Large intestine (tissue), 12 donors: ENCODE measurements at places on chromosomes 5 and 9. TPM values are rescaled to one million over a fixed set of nuclear protein-coding genes. Genes with fewer than 3 reads are reported as not detected.

GRCh38 chr5:132023258-132024116 is 12.0 kb upstream of the ACSL6 start:
- no peak for DNase-seq
- peaks cover 24% of the 10 kb centered on the region for H3K27me3 ChIP-seq
- H3K4me1 ChIP-seq, result no peaks in the 10 kb centered on the region
- H3K36me3 ChIP-seq, result no peaks in the 10 kb centered on the region

DRD1 gene
- polyA plus RNA-seq, result 0.04 TPM

SNCAIP gene
- polyA plus RNA-seq, result 7.3 TPM

RNF183 gene
- 0.91 TPM for polyA plus RNA-seq

- no peak overlapping the region for H3K27ac ChIP-seq
- H3K36me3 ChIP-seq, result no peaks in the 10 kb centered on the region
- peaks cover 98% of the 10 kb centered on the region for H3K27me3 ChIP-seq
- no peak for DNase-seq
- H3K4me3 ChIP-seq, result no peak overlapping the region
Measured at GRCh38 chr9:124009531-124010217, 1.9 kb upstream of the LHX2 start.

DNA sequence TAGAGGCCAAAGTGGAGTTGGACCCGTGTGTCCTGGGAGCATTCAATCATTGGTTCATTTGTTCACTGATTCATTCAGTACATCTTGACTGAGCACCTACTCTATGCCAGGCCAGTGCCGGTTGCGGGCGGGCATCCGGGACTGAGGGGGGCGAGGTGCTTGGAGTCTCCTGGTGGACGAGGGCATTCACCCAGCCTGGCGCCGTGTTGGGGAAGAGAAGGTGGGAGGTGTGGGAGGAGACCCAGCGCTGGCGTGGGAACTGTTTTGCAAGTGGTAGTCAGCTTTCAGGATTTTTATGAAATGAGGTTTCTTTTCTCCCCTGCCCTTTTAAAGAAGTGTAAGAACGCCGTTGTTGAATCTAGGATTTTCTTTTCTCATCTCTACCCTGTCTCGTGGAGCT is 37.2 kb downstream of the NCS1 start:
- H3K4me3 ChIP-seq, result no peak overlapping the region
- H3K36me3 ChIP-seq, result no peaks in the 10 kb centered on the region
- no peak overlapping the region for H3K27ac ChIP-seq
- no peak for DNase-seq
- peaks cover 2% of the 10 kb centered on the region for H3K4me1 ChIP-seq

- no peak overlapping the region for H3K27ac ChIP-seq
- H3K4me1 ChIP-seq, result no peaks in the 10 kb centered on the region
- no peak for DNase-seq
- H3K36me3 ChIP-seq, result no peaks in the 10 kb centered on the region
- H3K4me3 ChIP-seq, result no peak overlapping the region
Measured at GRCh38 chr9:123798195-123798594, 131.7 kb downstream of the DENND1A start.

GRXCR2 gene
- 0.03 TPM for polyA plus RNA-seq

- no peaks in the 10 kb centered on the region for H3K27me3 ChIP-seq
- no peak overlapping the region for H3K27ac ChIP-seq
- H3K4me3 ChIP-seq, result no peak overlapping the region
- H3K36me3 ChIP-seq, result no peaks in the 10 kb centered on the region
- no peaks in the 10 kb centered on the region for H3K4me1 ChIP-seq
Measured at GRCh38 chr5:75306746-75307145, 30.3 kb upstream of the HMGCR start.

DNA sequence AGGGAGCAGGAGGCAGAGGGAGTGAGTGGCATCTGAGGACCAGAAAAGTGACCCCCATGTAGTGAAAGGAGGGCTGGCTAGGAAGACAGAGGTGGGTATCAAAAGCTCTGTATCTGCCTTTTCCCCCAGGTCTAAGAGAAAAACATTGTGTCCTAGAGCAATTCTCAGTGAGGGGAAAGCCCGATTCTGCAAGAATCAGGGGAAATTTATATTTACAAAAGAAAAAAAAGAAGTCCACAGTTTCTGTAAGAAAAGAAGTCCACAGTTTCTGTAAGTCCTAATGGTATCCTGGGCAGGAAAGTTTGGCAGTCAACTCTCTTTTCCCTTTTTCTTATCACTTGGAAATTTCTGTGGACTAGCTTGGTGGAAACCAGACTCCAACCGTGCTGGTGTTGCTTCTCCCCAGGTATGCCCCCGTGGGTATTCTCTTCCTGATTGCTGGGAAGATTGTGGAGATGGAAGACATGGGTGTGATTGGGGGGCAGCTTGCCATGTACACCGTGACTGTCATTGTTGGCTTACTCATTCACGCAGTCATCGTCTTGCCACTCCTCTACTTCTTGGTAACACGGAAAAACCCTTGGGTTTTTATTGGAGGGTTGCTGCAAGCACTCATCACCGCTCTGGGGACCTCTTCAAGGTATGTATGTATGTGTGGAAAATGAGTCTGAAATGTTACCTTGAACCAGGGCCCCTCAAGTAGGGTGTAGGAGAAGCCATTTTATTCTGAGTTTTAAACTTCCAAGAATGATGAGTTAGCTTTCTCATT is 73.0 kb downstream of the SLC1A3 start:
- DNase-seq, result no peak
- no peaks in the 10 kb centered on the region for H3K4me1 ChIP-seq
- H3K4me3 ChIP-seq, result no peak overlapping the region

DNA sequence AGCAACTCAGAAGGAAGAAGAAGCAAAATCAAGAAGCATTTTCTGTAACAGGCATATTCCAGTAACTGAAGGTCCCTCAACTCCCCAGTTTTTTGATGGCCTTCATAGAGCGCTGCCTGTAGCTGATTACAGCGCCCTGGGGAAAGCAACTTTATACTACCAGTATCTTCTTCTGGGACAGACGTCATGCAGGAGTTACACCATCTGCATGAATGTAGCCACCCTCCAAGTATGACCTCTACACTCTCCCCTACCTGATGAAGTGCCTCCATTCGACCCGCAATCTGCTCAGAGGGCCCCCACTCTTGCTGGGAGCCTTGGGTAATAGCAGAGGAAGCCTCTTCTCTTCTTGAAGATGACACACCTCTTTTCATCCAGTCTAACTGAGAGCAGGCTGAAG is 21.0 kb upstream of the SH3TC2 start:
- no peak overlapping the region for H3K4me3 ChIP-seq
- no peak for DNase-seq
- no peaks in the 10 kb centered on the region for H3K4me1 ChIP-seq
- H3K27me3 ChIP-seq, result no peaks in the 10 kb centered on the region

DNA sequence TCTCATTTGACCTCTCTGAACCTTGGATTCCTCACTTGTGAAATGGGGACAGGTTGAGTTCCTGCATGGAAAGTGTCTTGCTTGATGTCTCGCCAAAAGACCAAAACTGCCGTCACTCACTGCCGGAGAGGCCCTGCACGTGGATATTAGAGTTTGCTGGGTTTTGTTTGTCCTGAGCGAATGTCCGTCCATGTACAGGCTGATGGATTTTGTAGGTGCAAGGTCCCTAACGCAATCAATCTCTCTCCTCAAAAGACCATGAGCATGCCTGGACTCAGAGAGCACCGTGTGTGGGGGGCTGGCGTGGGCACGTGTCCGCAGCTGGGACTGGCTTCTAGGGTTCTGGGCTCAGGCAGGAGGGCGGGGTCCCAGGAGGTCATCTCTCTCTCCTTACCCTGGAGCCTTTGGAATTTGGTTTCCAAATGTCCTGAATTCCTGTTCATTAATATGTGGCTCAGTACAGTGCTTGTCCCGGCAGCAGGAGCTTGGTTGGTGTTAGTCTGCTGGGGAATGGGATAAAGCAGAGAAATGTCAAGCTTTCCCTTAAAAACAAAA is 146.0 kb upstream of the IER5L start:
- H3K4me1 ChIP-seq, result peaks cover 23% of the 10 kb centered on the region
- no peaks in the 10 kb centered on the region for H3K36me3 ChIP-seq
- H3K4me3 ChIP-seq, result no peak overlapping the region

DNA sequence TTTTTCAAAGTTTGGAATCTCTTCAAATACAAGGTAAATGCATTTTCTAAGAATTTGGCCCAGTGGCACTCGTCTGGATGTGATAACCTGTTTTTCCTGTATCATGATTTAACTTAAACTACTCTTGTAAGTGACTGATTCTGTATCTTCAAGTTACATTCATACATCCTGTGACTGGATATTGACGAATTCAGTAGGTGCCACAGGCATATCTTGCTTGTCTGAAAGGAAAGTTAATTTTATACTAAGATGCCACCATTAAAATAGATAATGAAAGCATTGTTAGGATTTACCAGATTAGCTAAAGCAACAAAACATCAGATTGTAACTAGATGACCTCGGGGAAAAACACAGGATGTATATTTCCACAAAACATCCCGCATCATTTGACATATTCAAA is 175.3 kb upstream of the ZNF608 start:
- no peaks in the 10 kb centered on the region for H3K27me3 ChIP-seq
- no peak overlapping the region for H3K27ac ChIP-seq
- H3K36me3 ChIP-seq, result no peaks in the 10 kb centered on the region
- DNase-seq, result no peak

GRCh38 chr9:134329886-134330285 is 3.6 kb downstream of the RXRA start:
- no peaks in the 10 kb centered on the region for H3K36me3 ChIP-seq
- H3K27me3 ChIP-seq, result no peaks in the 10 kb centered on the region
- no peak for DNase-seq
- peaks cover 74% of the 10 kb centered on the region for H3K4me1 ChIP-seq
- H3K4me3 ChIP-seq, result peak overlapping the region; percentile 93

RASEF gene
- polyA plus RNA-seq, result 11.5 TPM

DIRAS2 gene
- 2.4 TPM for polyA plus RNA-seq

- H3K36me3 ChIP-seq, result peaks cover 38% of the 10 kb centered on the region
- no peak for DNase-seq
- no peaks in the 10 kb centered on the region for H3K27me3 ChIP-seq
- H3K27ac ChIP-seq, result no peak overlapping the region
- H3K4me3 ChIP-seq, result no peak overlapping the region
Measured at GRCh38 chr9:93305497-93306020, 121.6 kb downstream of the WNK2 start.

AGTPBP1 gene
- 12.9 TPM for polyA plus RNA-seq

- H3K36me3 ChIP-seq, result no peaks in the 10 kb centered on the region
- no peaks in the 10 kb centered on the region for H3K4me1 ChIP-seq
- H3K27ac ChIP-seq, result no peak overlapping the region
- DNase-seq, result no peak
Measured at GRCh38 chr5:144333336-144333920, 162.8 kb downstream of the KCTD16 start.

PHF24 gene
- 1.6 TPM for polyA plus RNA-seq

- H3K27ac ChIP-seq, result no peak overlapping the region
- no peak overlapping the region for H3K4me3 ChIP-seq
- H3K4me1 ChIP-seq, result peaks cover 4% of the 10 kb centered on the region
- H3K36me3 ChIP-seq, result no peaks in the 10 kb centered on the region
Measured at GRCh38 chr9:90838098-90838497, 36.5 kb downstream of the SYK start.

- H3K4me1 ChIP-seq, result no peaks in the 10 kb centered on the region
- H3K27ac ChIP-seq, result no peak overlapping the region
- H3K4me3 ChIP-seq, result no peak overlapping the region
- H3K27me3 ChIP-seq, result no peaks in the 10 kb centered on the region
- no peaks in the 10 kb centered on the region for H3K36me3 ChIP-seq
- DNase-seq, result no peak
Measured at GRCh38 chr5:11346336-11346735, 557.9 kb downstream of the CTNND2 start.

DNA sequence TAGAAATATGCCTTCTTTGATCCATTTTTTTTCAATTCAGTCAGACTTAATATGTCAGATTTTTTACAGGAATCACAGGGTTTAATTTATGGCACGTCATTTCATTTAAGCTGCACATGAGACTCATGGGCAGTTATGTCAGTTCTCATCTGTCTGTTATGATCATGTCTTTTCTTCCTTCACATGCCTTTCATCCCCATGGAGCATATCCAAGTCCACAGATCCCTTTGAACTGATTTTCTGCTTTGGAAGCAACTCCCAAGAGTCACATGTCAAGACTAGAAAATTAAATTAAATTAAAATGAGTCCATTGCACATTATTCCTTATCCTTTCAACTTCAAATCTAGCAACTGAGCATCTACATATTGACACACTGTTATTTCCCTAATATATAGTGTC is 1274.0 kb upstream of the C9orf72 start:
- H3K27ac ChIP-seq, result no peak overlapping the region
- H3K4me1 ChIP-seq, result no peaks in the 10 kb centered on the region
- no peaks in the 10 kb centered on the region for H3K27me3 ChIP-seq

GRCh38 chr5:775961-776861 is 8.3 kb downstream of the ZDHHC11B start:
- no peaks in the 10 kb centered on the region for H3K27me3 ChIP-seq
- H3K4me1 ChIP-seq, result no peaks in the 10 kb centered on the region
- no peak for DNase-seq
- H3K4me3 ChIP-seq, result no peak overlapping the region
- H3K27ac ChIP-seq, result no peak overlapping the region

DNA sequence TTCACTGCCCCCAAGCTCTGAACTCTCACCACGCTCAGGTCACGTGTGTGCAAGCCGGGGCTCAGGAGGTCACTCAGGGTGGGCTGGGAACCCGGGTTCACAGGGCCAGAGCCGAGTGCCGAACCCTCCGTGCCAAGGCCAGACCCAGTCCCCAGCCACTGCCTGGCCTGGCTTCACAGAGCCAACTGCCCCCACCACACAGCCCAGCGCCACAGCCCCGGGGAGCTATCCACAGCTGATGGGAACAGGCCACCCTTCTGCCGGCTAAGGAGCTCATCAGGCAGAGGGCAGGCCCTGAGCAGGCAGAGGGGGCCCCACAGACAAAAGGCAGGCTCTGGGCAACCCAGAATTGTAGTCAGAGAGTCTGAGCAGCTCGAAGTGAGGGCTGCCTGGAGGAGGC is 117.0 kb downstream of the VAV2 start:
- no peaks in the 10 kb centered on the region for H3K27me3 ChIP-seq
- peaks cover 34% of the 10 kb centered on the region for H3K4me1 ChIP-seq
- no peak for DNase-seq
- no peak overlapping the region for H3K27ac ChIP-seq
- H3K36me3 ChIP-seq, result peaks cover 2% of the 10 kb centered on the region

SLC6A3 gene
- 0.13 TPM for polyA plus RNA-seq

DNA sequence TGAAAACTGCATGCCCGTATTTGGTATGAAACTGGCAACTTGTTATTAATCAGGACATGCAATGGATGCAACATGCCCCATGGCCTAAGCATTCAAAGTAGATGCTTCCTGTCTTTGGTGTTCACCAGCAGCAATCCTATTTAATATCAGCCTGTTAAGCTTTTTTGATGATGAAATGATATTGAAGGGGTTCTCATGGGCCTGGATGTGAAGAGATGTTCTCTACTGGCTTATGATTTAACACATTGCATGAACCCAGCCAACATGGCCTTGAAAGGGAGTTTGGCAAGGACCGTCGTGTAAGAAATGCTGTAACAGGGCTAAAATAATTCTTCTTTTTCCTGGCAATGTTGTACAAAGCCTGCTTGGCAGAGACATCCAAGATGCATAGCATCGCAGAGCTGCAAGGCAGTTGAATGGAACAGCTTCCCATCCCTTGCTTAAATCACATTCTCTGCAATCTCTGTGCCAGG is 111.2 kb downstream of the SMARCA2 start:
- peaks cover 58% of the 10 kb centered on the region for H3K36me3 ChIP-seq
- no peak overlapping the region for H3K4me3 ChIP-seq
- DNase-seq, result peak; percentile 3
- no peaks in the 10 kb centered on the region for H3K4me1 ChIP-seq
- peak overlapping the region; percentile 25 for H3K27ac ChIP-seq
- no peaks in the 10 kb centered on the region for H3K27me3 ChIP-seq

SUSD3 gene
- 7.6 TPM for polyA plus RNA-seq

GRCh38 chr5:172644266-172644665 is 3.2 kb downstream of the NEURL1B start:
- peak; percentile 91 for DNase-seq
- H3K27me3 ChIP-seq, result no peaks in the 10 kb centered on the region
- peaks cover 15% of the 10 kb centered on the region for H3K36me3 ChIP-seq

GRCh38 chr5:110965773-110966581 is 105.5 kb upstream of the TSLP start:
- no peak overlapping the region for H3K4me3 ChIP-seq
- H3K27ac ChIP-seq, result no peak overlapping the region
- H3K27me3 ChIP-seq, result no peaks in the 10 kb centered on the region
- H3K4me1 ChIP-seq, result no peaks in the 10 kb centered on the region
- no peak for DNase-seq
